ENCODE measurements at places on chromosomes 4 and X. TPM values are rescaled to one million over a fixed set of nuclear protein-coding genes. Genes with fewer than 3 reads are reported as not detected.

The PDE5A gene
- total RNA-seq = 4.9 TPM

The SFRP2 gene
- not detected for total RNA-seq

DNA sequence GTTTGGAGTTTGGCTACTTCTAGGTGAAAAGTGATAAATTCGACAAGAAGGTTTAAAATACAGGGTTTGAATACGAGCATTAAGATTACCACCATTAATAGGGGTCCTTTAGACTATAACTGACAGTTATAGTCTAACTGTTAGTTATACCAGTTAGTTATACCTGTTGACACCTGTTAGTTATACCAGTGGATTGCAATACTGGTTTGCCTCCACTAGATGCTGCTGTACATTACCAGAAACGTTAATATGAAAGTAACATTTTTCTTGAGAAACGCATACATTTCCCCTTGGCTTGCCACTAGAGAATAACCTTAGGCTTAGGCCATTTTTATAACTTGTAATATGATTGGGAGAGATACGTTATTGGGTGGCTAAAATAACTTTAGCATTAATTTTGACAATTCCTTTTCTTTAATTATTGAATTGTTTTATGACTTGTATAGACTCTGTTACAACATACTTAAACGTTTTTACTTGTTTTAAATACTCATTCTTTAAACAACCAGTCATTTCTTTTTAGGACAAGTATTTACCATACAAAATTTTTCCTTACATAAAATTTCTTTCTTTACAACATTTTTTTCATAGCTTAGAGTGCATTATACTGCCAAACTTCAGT, 911.2 kb downstream of the FSTL5 start:
- no peaks in the 10 kb centered on the region for H3K27me3 ChIP-seq
- H3K4me1 ChIP-seq = no peaks in the 10 kb centered on the region
- H3K4me3 ChIP-seq = no peak overlapping the region
- H3K27ac ChIP-seq = no peak overlapping the region
- no peak for DNase-seq
- H3K36me3 ChIP-seq = no peaks in the 10 kb centered on the region

DNA sequence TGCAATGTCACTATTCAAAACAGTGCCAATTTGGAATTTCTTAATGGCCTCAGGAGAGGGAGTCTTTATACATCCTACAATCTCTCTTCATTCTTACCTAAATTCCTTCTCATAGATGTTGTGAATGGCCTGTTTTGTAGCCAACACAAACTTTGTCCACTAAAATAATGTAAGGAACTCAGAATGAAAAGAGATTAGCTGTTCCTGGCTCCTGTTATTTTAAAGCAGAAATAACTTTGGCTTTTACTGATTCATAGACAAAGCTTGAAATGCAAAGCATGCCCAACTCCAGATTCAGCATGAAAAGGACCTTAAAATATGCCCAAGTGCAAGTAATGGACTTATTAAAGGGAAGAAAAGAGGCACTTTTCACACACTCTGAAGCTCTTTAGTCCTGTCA, 146.0 kb upstream of the GPC4 start:
- no peak overlapping the region for H3K4me3 ChIP-seq
- DNase-seq = no peak
- no peaks in the 10 kb centered on the region for H3K36me3 ChIP-seq
- no peaks in the 10 kb centered on the region for H3K4me1 ChIP-seq

DNA sequence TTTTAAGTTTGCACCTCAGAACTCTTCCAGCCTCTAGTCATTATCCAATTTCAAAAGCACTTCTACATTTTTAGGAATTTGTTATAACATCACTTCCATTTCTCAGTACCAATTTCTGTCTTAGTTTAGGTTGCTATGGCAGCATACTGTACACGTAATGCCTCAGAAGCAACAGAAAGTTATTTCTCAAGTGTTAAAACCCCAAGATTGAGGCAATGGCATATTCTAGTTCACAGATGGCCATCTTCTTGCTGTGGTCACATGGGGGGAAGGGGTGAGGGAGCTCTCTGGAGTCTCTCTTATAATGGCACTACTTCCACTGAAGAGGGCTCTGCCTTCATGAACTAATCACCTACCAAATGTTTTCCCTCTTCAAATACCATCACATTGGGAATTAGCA, 220.3 kb upstream of the CTSO start:
- no peak for DNase-seq
- no peak overlapping the region for H3K27ac ChIP-seq
- no peaks in the 10 kb centered on the region for H3K4me1 ChIP-seq
- no peaks in the 10 kb centered on the region for H3K27me3 ChIP-seq
- H3K36me3 ChIP-seq = no peaks in the 10 kb centered on the region

Data from CD4-positive, CD25-positive, alpha-beta regulatory T cell (primary cell).